Ovary (tissue), 10 donors: ENCODE measurements at places on chromosomes 12 and 14. TPM values are rescaled to one million over a fixed set of nuclear protein-coding genes. Genes with fewer than 3 reads are reported as not detected.

GRCh38 chr12:1650978-1651361 lies 21.9 kb downstream of the WNT5B start:
- no peak for DNase-seq

GRCh38 chr12:111467857-111468241 lies 62.1 kb downstream of the SH2B3 start:
- DNase-seq: no peak

- no peak for DNase-seq
Observed at GRCh38 chr14:90177539-90178189, 78.7 kb upstream of the PSMC1 start.

DNA sequence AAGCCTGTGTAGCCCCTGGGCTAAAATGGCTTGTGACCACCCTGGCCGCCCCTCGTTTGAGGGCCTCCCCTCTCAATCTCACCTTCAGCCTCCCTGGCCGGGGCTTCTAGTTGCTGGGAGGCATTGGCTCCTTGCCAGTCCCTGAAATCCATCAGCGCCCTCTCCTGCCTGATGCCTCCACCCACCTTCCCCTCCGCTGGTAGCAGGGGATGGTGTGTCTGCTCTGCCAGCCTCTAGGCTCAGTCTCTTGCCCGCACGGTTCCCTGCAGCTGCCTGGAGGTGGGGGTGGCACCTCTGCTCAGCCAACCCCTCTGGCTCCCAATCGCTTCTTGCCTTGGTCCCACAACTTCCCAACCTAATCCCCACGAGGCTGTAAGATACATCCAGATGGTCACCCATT lies 167.9 kb downstream of the PHETA1 start:
- DNase-seq: no peak

GRCh38 chr12:7145671-7146070 lies 15.5 kb downstream of the CLSTN3 start:
- no peak for DNase-seq

- DNase-seq: no peak
Observed at GRCh38 chr14:105483300-105484068, 3.2 kb upstream of the CRIP1 start.

- no peak for DNase-seq
Observed at GRCh38 chr12:90770861-90771260, 184.1 kb downstream of the CCER1 start.

DNA sequence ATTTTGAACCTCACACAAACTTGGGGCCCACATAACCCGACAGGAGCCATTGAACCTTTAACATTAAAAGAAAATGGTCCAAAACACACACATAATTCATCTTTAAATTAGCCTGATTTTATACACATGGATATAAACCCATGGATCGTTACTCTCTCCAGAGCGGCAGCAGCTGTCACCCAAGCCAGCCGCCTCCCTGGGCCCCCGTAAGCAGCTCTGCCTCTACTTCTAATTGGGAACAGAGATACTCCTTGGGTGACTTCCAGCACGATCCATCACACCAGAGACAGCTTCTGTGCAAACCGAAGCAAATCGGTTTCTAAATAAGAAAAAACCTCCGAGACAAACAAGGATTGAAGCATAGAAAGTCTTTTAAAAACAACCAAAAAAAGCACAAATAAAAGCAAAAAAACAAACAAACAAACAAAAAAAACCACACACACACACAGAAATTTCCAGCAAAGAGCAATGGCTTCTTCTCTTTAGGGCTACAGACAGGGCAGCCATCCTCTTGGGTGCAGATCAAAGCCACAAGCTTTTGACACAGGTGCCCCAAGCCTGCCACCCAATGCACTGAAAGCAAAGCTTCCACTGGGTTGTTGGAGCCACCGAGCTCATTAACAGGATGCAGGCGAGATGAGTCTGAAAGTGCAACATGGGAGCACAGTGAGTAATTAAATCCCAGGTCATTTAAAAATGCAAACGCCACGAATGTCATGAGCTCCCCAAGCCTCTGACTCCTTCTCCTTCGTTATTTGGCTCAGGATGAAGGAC lies 156.9 kb downstream of the DPF3 start:
- DNase-seq: no peak

DNA sequence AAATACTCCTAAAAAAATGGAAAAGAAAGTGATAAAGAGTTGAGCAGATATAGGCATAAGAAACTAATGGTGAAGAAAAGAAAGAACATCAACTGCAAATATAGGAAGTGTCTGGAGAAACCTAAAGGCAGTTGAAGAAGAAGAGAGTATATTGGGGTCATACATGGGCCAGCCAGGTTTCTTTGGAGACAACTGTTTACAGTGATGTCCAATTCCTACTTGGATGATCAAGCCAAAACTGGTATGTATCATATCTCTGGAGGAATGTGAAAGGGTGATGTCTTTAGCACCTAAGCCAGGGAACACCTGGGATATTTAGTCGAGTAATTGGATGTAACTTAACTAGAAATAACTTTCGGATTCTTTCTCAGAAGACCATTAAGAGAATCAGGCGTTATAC lies 129.3 kb upstream of the FLRT2 start:
- DNase-seq: no peak

GRCh38 chr12:115325858-115326257 lies 641.9 kb upstream of the TBX3 start:
- no peak for DNase-seq

DNA sequence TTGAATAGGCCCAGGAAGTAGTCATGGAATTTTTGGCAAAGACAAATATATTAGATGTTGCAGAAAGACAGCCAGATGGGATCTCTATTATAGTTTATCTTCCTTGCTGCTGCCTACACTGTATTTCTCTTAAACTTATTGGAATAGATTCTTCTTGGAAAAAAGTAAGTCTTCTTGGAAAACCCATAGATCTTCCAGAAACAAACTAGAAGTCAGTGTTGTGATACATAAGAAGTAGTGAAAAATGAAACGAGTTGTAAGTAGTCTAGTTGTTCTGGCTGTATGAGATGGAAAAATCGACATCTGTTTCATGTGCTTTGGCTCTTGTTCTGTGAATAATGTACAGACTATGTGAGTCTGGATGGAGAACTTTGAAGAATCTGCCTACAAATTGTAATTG lies 29.0 kb downstream of the GLIPR1L2 start:
- DNase-seq: no peak

GRCh38 chr12:4288296-4289131 lies 15.0 kb downstream of the CCND2 start:
- no peak for DNase-seq

GRCh38 chr14:102055181-102055901 lies 31.5 kb downstream of the HSP90AA1 start:
- DNase-seq: no peak

GRCh38 chr12:21526721-21527345 lies 737 bp downstream of the SPX start:
- DNase-seq: no peak

GRCh38 chr12:112988224-112988623 lies 9.9 kb downstream of the OAS2 start:
- no peak for DNase-seq

- no peak for DNase-seq
Observed at GRCh38 chr14:78823035-78823434, 652.9 kb downstream of the NRXN3 start.

DNA sequence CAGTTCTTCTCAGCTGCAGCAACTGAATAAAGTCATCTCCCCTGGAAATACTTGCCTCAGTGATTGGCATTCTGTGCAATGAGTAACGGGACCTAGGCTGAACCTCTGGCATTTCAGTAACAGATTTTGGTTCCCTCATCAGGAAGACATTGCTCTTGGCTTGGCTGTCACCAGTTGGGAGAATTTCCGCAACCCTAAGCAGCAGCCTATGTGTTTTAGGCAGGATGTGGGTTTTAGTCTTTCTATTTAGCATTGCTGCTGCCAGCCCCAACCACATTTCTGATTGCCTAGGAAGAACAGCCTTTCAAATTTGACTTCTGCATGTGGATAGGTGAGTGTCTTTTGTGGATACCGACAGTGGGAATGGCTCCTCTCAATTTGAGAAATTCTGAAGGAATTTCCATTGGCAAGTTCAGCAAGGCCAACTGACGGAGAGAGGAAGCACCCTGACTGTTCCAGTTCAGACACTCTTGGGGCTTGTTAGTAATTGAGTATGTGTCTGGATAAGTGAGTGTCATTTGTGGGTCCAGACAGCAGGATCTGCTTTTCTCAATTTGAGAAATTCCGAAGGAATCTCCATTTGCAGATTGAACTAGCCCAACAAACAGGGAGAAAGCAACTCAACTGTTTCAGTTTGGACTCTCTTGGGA lies 19.0 kb upstream of the CLEC2A start:
- no peak for DNase-seq

GRCh38 chr12:28704477-28705169 lies 444.5 kb upstream of the FAR2 start:
- DNase-seq: no peak

GRCh38 chr14:51697848-51698247 lies 46.1 kb downstream of the FRMD6 start:
- no peak for DNase-seq

Gene GZMB
- total RNA-seq: 2.1 TPM

Gene A2M
- total RNA-seq: 399 TPM

Gene LRR1
- total RNA-seq: 6.5 TPM

Gene ARMH4
- 6.3 TPM for total RNA-seq

Gene MLXIP
- total RNA-seq: 90.5 TPM
